ENCODE measurements at places on chromosomes 3 and 15.

DNA sequence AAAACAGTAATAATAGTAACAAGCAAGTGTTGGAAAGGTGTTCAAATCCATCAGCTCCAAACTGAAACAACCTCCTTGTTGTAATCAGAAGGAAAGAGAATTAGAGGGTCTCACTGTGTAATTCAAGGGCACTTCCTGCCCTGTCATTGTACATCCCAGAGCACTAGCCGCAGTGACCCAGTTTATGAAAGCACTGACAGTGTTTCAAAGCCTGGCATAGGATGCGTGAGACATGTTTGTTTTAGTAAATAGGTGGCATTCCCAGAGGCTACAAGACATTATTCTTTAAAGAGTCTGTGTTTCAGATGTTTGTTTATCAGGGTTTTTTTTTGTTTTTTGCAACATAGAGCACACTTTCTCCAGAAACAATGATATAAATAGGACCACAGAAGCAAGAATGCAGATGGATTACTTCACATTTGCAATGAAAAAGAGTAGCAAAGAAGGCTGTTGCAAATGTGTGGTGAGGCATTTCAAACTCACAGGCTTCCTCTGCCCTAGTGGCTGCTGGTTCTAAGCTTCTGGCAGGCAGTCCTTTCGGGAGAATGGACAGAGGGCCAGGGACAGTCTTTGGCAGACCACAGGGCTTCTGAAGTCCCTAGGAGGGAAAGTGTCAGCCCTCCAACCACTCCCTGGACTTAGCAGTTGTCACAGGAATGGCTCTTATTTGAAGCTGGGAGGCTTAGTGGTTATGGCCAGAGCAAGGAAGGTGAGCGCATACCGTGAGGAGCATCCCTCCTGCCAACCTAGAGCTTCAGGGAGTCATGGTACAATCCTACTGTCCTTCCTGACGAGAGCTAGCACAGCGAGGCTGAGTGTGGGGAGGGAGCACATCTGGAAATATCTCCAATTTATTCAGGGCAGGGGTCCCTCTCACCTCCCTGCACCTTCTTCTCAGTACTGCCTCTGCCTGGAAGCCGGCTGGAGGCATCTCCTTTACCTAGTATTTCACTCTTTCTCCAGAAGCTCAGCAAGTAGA lies 31.4 kb upstream of the TIPARP start:
- no peak for DNase-seq

DNA sequence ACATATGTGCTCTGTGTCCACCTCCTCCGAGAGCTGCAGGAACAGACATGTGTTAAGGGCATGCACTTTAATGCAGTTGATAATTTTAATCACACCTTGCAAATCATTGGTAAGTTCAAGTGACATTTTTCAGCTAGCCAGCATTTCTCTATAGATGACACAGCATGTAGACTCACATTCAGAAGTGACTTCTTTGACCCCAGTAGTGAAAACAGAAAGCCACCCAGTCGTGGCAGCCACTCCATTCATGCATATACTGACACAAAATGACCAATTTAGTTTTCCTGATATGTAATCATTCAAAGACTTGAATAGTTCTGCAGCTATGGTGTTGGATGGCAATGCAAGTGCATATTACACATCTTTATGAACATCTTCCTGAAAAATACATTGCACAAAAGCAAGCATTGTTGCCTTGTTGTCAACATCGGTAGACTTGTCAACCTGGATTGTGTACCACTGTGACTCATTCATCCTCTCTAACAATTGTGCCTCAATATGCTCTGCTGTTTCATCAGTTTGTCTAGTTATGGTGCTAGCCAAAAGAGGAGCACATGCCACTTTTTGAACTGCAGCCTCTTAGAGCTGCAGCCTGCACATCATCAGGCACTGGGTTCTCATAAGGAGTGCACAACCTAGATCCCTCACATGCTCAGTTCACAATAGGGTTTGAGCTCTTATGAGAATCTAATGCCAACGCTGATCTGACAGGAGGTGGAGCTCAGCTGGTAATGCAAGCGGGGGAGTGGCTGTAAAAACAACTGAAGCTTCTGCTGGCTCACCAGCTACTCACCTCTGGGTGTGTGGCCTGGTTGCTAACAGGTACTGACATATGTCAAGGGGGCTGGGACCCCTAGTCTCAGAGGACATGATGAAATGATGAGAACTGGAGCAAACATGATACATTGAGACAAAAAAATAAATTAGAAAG lies 622.0 kb downstream of the PYDC2 start:
- DNase-seq = peak; percentile 49

DNA sequence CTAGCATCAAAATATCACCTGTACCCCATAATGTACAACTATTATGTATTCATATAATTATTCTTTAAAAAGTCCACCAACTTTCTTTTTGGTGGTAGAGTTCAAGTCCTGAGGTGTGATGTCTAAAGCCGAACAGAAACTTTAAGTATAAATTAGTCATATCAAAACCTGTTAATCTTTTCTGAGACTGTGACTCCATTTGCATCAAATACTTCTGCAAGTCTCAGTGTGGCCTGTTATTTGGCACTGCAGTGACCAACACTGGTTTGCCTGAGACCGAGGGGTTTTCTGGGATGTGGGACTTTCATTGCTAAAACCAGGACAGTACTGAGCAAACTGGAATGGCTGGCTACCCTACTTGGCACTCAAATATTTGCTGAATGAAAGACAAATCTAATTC lies 7.3 kb downstream of the NGLY1 start:
- no peak for DNase-seq

DNA sequence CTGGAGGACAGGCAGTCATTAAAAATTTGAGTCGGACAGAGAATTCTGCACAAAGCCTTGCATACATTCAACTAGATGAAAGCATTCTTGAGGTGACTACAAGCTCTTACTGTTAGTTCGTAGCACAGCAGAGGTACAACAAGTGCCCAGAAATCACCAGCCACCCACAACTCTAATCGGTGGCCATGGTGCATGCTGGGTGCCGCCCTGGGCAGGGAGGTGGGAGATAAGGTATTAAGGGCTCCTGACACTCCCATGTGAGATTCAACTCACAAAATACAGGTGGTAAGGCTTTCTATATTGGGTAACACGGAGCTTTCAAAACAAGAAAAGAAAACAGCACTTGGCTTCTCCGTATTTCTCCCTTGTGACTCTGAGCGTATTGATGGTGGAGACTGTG lies 66.0 kb downstream of the MEIS2 start:
- DNase-seq = no peak

- no peak for DNase-seq
Observed at GRCh38 chr3:174958671-174959328, 99.7 kb downstream of the NAALADL2 start.

GRCh38 chr15:65258375-65259262 lies 28.1 kb downstream of the PARP16 start:
- DNase-seq = no peak

DNA sequence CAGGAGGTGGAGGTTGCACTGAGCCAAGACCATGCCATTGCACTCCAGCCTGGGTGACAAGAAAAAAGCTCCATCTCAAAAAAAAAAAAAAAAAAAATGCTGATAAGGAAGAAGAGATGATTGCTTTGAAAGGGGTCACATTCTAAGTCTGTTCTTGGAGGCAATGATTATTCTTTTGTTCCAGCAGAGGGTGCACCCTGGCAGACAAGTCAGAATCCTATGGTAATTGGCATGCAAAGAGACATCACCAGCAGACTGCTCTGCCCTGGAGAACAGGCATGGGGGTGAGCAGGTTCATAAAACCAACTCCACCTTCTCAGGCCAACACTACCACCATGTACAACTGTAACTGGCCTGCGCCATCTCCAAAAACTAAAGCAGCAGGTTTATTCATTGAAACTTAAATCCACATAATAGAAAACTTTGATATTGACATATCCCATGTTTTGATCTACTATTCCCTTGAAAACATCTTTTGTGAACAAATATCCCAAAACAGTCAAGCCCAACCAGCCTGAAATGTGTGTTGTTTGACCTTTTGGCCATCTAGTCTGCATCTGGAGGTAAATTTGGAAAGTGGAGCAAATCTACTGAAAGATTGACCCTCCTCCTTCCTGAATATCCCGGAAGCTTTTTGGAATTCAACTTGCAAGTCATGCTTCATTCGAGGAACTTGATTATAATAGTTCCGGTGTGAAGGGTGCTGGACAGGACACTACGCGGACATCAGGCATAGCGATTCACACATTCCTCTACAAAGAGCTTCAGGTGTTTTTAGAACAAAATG lies 100.3 kb downstream of the MECOM start:
- peak; percentile 30 for DNase-seq

DNA sequence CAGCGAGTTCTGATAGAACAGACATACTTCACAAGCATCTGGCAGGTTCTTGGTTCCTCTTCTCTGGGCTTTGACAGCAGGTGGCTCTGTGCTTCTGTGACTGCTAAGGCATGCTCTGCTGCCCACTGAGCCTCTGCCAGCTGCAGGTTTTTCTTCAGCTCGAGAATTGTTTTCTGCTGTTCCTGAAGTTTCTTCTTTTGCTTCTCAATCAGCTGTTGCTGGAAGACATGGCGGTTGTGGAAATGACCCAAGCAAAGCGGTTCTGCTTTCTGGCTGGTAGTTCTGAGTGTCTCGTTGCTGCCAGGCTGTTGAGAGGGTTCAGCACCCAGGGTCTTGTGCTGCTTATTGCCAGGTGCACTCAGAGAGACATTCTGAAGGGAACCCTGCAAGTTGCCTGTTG lies 50.8 kb downstream of the CCDC191 start:
- DNase-seq = no peak

GRCh38 chr3:129927072-129927471 lies 33.6 kb upstream of the TMCC1 start:
- DNase-seq = no peak

- DNase-seq = no peak
Observed at GRCh38 chr3:118526758-118527513, 507.7 kb downstream of the IGSF11 start.

GRCh38 chr3:10771486-10772270 lies 44.4 kb upstream of the SLC6A11 start:
- DNase-seq = no peak

GRCh38 chr15:80265021-80265420 lies 13.0 kb upstream of the CTXND1 start:
- DNase-seq = no peak

DNA sequence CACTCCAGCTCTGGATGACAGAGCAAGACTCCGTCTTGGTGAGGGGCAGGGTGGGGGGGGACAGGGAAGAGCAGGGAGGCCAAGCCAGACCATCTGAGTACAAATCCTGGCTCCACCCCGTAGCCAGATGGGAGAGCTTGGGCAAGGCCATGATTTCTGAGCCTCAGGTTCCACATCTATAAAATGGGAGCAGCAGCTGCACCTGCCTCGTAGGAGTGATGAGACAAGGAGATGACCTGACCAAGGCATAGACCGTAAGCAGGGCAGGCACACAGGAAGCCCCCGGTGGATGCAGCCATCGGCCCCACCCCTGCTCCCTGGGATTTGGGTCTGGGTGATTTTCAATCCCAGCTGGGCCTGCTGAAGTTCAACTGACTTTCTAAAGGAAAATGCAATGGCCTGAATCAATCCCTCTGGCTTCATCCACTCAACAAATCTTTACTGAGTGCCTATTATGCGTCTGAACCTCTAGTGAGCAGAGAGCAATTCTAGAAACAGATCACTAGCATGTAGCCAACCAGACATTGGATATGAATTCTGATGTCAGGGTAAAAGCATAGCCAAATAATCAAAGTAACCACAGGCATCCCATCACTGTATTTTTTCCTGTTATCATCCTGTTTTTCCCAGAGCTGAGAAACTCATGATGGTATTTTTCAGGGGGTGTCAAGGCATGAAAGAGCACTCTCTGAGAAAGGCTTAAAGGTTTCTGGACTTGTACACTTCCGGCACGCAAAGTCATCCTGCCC lies 141.2 kb downstream of the NUP210 start:
- DNase-seq = no peak

DNA sequence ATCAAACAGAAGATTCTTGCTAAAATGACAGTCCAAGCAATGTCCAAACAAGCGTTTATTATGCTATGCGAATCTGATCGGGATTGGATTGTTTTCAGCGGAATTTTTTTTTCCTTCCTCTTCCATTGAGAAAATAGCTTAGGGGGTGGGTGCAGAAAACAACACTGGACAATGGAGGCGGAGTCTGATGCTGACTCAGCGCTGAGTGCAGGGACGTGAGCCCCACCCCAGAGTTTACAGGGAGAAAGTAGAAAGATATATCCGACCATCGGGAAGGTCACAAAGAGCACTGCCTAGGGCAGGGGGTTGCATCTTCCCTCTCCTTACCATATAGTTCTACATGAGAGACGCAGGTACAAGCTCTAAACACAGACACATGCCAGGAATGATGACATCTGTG lies 117.0 kb downstream of the FOXP1 start:
- DNase-seq = no peak

DNA sequence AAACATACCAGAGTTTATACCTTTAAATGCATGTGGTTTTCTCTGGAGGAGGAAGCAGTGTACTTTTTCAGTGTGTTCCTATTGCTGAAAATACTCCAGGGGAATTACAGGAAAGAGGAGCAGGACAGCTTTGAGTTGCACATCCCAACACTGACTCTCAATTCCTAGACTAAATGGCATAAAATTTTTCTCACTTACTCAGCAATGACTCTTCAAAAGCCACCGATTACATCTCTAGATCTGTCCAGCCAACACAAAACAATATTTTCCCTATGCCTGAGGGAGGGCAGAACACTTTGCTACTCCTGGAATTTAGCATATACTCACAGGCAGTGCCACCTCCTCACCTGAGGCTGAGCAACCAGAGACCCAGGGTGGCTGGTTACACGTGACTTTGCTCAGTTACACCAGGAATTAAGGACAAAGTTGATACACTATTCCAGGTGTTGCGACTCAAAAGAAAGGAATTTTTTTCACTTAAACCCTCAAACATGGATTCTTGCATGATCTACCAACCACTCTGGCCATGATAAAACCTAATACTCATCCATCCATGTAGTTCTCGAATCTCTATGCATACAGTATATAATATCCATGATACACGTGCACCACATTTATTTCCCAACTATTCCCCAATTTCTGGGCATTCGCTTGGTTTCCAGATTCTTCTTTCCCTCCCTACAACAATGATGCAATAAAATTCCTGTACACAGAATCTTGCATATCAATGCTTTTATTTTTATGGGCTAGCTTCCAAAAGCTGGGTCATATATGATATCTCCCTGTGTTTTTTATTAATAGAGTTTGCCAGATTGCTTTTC lies 194.6 kb downstream of the THRB start:
- DNase-seq = no peak

GRCh38 chr3:30538791-30539190 lies 67.6 kb upstream of the TGFBR2 start:
- no peak for DNase-seq

DNA sequence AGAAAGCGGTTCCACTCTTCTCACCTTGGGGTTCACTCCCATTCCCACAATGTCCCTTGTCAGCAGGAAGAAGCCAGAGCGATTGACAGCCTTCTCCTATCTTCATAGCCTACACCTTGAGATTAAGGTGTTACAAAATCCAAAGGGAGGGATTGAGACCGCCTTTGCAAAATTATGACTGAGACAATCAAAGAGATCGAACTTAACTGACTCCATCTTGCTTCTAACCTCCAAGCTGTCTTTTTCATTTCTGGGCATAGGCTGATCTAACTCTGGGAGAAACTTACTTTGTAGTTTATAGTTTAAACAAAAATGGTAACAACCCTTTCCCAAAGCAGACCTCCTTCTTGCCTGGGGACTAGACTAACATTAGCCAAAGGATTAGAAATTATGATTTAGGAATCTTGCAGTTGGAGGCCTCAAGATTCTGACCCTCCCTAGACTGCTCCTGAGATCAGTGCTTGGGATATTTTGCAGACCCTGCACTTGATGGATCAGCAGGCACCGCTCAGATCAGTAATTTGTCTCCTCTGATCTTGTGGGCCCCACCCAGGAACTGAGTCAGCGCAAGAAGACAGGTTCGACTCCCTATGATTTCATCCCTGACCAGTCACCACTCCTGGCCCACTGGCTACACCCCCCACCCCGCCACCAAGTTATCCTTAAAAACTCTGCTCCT lies 40.0 kb downstream of the PAQR5 start:
- DNase-seq = no peak

- no peak for DNase-seq
Observed at GRCh38 chr3:71514621-71515020, 68.9 kb downstream of the FOXP1 start.

Data from SW480 (cell line).